ENCODE measurements at places on chromosomes 1 and 21.
A peak's percentile ranks its signal among the peaks of the same experiment; 100 is the strongest.

DNA sequence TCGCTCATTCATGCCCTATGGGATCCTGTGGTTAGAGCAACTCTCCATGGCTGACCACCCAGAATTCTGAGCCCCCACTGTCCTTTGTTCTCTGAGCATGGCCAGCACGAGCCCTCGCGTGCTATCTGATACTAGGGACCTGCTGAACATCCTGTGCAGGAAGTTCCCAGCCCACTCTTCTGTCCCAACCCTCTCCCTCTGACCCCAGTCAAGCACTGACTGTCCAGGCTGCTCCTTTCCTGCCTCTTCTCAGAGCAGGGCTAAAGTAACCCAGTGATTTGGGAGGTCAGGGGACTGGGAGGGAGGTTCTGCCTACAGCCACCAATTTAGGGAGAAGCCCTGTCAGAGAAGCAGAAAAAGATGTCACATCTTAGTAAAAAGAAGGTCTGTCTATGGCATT lies 21.2 kb downstream of the CYP4B1 start:
- DNase-seq: no peak

- DNase-seq: no peak
These were observed at the start of gene EPS8L3 for GRCh38 chr1:109763646-109764415. EPS8L3 (minus strand) TSS chr1:109763923; CDS start chr1:109761749, 2,174 bp downstream.

- no peak for DNase-seq
These were observed 47.8 kb downstream of the CHML start for GRCh38 chr1:241592273-241592958.

DNA sequence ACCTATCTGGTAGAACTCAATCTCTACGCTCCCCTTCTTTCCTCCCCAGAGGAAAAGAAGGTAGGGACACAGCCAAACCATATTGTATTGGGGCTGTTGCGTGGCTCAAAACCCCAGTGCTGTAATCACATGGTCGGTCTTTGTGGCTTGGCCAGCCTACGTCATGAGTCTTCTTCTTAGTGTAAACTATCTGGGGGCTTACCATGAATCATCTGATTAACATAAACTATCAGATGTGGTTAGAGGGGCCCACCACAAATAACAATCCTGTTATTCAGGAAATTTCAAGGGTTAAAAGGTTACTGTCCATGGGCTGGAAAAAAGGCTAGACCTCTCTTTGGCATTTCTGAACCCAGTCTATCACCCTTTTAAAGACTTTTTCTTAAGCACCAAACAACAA lies 49.5 kb upstream of the GPR52 start:
- DNase-seq: no peak

DNA sequence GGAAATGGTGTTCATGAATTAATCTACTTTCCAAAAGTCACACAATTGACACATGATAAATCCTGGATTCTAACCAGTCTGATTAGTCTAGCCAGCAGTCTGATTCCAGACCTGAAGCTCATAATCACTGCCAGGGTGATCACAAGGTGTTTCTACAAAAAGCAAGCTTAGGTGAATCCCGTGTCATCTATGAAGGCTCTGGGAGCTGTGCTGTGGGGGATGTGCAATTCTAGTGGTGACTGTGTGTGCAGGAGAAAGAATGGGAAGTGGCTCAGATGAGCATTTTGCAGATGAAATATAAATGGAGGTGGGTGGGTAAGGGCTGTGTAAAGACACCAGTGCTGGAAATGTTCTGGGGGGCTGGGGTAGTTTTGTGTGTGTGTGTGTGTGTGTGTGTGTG lies 1.8 kb upstream of the NPPB start:
- no peak for DNase-seq

DNA sequence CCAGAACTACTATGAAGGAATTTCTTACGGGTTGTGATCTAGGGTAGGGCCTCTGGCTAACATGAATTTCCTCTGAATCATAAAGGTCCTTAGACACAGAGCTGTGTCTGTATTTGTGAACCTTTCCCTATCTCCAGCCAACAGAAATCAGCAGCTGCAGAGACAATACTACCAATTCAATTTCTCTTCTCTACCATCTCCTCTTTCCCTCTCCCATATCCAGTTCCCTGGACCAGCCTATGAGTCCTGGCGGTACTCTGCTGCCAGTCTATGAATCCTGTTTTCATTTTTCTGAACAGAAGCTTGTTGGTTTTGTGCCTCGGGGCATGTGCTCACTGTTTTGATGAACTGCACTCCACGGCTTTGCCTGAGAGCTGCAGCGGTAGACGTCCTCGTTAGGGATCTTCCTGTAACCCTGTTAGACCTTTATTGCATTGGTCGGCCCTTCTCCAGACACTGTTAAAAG lies 458.0 kb upstream of the VAMP3 start:
- DNase-seq: peak; percentile 2

DNA sequence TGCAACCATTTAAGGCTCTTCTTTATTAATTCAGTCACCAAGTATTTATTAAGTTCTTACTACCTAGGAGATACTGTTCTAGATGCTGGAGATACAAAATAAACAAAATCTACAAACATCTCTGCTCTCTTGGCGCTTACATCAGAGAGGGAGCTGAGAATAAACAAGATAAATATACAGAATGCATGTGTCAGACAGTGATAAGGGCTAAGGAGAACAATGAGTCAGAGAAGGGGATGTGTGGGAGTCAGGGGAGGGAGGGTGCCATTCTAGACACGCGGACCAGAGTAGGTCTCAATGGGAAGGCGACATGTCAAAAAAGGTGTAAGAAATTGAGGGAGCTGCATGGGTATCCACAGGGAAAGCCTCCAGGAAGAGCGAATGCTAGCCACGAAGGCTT lies 393.2 kb downstream of the RWDD3 start:
- no peak for DNase-seq

GRCh38 chr1:117695796-117696490 lies 90.1 kb downstream of the TENT5C start:
- no peak for DNase-seq

DNA sequence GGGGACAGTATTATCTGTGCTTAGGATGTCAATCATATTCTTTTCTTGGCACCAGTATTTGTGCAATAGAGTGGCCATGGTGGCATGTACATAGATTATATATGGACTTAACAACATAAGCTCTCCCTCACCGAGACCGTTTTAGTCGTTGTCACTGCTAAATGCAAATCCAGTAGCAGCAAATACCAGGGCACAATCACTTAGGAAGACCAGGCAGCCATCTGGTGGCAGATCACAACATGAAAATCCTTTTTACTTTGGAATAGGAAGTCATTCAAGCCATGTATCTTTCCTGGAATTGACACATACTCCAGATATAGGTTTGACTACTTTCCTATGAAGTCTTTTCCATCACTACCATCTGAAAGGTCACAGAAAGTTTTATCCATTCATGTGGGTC lies 53.2 kb upstream of the C1orf87 start:
- DNase-seq: no peak

DNA sequence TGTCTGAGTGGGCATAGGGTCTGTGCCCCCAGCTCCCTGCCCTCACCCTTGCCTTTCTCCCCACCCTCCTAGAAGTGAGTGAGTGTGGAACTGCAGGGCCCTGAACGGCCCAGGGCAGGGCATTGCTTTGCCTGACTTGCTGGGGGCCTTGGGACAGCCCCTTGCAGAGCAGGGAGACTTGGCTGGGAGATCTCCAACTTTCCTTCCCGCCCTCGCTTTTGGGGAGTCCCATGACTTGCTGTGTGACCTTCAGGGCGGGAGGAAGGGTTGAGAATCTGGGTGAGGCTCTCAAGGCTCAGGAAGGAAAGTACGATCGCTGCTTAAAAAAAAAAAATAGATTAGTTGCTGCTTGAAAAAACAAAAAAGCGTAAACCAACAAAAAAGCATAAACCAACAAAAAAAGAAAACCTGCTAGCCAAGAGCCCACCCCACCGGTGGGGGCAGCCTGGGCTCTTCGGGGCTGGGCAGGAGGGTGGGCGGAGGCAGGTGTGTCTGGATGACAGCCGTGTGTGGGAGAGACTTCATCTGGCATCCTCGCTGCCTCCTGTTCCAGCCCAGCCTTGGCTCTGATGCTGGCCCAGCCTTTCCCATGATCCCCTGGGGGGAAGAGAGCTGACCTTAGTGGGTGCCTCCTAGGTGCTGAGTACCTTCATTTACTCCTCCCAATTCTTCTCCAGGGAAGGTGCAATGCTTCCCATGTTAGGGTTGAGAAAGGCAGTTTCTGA lies 6.5 kb downstream of the NBL1 start:
- DNase-seq: no peak

GRCh38 chr21:36891692-36892091 lies 74.8 kb downstream of the HLCS start:
- no peak for DNase-seq

DNA sequence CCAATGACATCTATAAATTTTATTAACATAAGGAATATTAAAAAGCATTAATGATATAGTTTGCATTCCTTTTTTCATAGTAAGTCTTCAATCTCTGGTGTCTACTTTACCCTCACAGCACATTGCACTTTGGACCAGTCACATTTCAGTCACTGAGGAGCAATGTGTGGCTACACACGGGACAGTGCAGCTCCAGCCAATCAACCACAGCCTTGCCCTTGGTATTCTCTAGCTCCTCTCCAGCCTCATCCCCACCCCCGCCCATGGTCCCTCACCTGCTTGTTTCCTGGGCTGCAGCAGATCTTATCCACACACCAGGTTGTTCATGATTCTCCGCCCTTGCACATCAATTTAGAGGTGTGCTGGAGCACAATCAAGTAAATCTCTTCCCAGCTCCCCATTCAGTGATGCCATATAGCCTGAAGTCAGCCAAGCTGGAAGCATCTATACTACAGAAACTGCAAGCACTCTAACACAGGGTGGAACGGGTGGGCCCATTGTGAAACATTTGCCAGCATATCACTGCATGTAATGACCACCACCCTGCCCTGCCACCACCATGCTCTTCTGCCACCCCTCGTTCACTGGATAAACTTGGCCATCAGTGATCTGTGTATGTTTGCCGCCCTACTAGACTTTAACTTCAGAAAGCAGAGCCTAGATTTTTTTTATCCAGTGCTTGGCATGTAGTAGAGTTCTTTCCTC lies 93.0 kb upstream of the SLC44A3 start:
- no peak for DNase-seq

DNA sequence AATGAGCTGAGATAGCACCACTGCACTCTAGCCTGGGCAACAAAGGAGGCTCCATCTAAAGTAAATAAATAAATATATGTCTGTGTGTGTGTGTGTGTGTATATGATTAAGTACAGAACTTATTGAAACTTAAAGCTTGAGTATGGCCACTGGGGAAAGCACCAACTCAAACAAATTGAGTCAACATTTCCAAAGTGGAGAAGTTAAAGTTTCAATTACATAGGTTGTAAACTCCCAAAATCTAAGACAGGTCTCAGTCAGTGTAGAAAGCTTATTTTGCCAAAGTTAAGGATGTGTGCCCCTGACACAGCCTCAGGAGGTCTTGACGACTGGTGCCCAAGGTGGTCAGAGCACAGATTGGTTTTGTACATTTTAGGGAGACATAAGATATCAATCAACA lies 458.9 kb upstream of the RGS18 start:
- no peak for DNase-seq

- DNase-seq: no peak
These were observed 29.1 kb downstream of the CENPF start for GRCh38 chr1:214632091-214632490.

GRCh38 chr21:43004926-43005325 lies 30.6 kb downstream of the PKNOX1 start:
- no peak for DNase-seq

- DNase-seq: no peak
These were observed 39.0 kb upstream of the PPP1R15B start for GRCh38 chr1:204450461-204451257.

DNA sequence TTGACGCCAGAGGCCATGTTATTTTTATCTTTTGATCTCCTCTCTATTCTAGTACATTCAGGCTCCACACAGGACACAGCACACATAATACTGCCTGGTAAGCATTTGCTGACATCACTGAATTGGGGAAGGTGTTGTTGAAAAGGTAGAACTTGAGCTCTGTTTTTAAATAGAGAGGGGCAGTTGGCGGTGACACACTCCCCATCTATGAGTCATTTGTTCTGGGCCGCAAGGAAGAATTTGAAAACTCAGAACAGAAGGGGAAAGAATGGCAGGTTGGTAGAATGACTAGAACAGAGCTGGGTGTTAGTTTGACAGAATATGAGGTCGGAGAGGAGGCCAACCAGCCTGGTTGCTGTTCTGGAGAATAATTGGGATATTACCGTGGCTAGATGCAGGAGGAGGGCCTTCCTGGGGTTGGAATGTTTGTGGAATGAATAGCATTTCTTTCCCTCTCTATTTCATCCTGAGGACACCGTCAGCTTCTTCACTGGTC lies 52.1 kb upstream of the ERRFI1 start:
- DNase-seq: no peak

- no peak for DNase-seq
These were observed 12.2 kb downstream of the UTP25 start for GRCh38 chr1:209839875-209840546.

GRCh38 chr1:153544453-153545066 lies 1.0 kb downstream of the S100A4 start:
- no peak for DNase-seq

DNA sequence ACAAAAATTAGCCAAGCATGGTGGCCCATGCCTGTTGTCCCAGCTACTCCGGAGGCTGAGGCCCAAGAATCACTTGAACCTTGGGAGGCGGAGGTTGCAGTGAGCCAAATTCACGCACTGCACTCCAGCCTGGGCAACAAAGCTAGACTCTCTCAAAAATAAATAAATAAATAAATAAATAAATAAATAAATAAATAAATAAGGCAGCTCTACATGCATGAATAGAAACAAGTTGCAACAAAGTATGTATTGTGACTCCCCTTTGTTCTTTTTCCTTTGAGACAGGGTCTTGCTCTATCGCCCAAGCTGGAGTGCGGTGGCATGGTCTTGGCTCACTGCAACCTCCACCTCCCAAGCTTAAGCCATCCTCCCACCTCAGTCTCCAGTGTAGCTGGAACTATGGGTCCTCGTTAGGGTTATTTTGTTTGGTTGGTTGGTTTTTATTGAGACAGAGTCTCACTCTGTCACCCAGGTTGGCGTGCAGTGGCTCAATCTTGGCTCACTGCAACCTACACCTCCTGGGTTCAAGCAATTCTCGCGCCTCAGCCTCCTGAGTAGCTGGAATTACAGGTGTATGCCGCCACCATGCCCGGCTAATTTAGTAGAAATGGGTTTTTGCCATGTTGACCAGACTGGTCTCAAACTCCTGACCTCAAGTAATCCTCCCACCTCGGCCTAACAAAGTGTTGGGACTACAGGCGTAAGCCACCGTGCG lies 8.0 kb downstream of the USP48 start:
- DNase-seq: no peak

GRCh38 chr1:244653439-244654107 lies 647 bp downstream of the DESI2 start:
- DNase-seq: no peak

GRCh38 chr1:20233394-20233793 lies 47.1 kb upstream of the PLA2G2C start:
- DNase-seq: peak; percentile 17

DNA sequence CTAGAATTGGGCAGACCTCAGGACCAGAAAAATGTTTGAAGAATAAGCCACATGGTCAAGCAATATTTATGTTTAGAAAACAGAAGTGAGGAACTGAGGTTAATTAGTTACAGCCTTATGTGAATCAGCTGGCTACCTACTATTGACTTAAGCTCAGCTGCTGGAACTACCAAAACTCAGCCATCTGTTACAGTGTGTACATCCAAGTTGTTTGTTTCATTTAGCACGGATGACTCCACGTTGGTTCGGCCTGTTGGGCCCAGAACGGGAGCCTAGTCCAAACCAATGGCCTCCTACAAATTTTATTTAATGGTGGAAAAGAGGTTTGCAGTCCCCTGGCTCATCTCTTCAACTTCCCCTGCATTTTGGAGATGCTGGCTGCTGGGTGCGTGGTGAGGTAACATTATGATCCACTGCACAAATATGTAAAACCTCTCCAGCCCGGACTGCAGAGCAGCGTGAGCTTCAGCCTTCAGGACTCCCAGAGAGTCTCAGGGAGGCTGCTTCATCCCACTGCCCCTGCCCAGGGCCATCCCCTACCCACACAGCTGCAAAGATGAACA lies 143.4 kb downstream of the ZZZ3 start:
- no peak for DNase-seq
